ENCODE measurements at places on chromosomes 6 and 20.

DNA sequence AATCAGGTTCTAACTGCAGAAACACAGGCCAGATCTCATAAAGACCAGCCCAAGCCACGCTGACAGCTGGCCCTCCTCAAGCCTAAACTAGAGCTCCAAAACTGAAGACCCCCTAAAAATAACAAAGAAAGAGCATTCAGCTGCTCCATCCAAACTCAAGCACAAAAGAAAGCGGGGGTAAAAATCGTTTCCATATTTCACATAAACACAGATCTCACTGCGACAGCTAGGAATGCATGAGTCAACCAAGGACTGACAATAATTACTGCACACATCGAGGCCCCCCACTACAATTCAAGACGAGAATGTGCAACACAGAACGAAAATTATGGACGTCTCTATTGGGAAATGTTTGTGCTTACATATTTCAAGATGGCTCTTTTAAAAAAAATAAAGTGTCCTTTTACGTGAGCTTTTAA lies 31.1 kb downstream of the CNKSR3 start:
- DNase-seq = no peak

GRCh38 chr6:47351621-47352020 lies 41.9 kb upstream of the TNFRSF21 start:
- DNase-seq = no peak

GRCh38 chr6:42045538-42046460 lies 4.5 kb upstream of the TAF8 start:
- DNase-seq = no peak

DNA sequence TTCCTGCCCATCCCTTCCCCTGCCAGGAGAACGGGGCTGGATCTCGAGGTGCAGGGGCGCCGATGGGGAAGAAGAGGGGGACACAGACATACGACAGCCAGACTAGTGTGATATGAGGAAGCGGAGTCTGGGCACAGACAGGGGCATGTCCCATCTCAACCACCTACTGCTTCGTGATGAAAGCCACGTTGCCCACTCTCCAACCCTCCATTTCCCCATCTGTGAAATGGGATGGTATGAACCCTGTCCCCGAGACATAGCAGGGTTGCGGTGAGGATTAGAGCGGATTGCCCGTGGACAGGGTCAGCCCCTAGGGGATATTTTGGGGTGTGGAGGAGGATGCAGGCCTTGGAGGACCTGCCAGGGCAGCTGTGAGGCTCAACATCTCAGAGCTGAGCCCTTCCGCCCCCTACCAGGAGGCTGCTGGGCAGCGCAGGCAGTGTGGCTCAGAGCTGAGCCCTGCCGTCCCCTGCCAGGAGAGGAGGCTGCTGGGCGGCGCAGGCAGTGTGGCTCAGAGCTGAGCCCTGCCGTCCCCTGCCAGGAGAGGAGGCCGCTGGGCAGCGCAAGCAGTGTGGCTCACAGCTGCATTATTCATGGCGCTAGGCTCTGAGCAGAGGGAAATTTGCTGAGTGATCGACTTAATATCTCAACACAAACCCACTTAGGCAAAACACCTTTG lies 71.7 kb downstream of the GRM4 start:
- no peak for DNase-seq

GRCh38 chr6:136550330-136551071 lies at the start of gene MAP7:
Gene MAP7, minus strand, starts transcription at chr6:136550422. Its CDS starts 14 bp downstream, at chr6:136550408.
- DNase-seq = peak; percentile 90

- no peak for DNase-seq
These were observed 23.6 kb downstream of the STMND1 start for GRCh38 chr6:17125407-17125806.

DNA sequence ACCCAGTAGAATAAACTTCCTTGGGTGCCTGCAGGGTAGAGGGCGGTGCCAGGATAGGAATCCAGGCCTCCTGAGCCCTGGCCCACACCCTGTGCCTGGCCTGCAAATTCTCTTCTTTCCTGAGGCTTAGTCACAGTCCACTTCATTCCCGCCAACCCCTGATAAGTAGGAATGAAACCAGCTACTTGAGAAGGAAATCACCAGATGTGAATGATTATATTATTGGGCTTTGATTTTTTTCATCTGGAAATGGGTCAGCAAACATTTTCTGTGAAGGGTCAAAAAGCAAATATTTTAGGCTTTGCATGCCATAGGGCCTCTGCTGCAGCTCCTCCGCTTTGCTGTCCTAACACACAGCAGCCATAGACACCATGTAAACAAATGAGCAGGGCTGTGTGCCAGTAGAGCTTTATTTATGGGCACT lies 50.2 kb downstream of the STK35 start:
- no peak for DNase-seq

DNA sequence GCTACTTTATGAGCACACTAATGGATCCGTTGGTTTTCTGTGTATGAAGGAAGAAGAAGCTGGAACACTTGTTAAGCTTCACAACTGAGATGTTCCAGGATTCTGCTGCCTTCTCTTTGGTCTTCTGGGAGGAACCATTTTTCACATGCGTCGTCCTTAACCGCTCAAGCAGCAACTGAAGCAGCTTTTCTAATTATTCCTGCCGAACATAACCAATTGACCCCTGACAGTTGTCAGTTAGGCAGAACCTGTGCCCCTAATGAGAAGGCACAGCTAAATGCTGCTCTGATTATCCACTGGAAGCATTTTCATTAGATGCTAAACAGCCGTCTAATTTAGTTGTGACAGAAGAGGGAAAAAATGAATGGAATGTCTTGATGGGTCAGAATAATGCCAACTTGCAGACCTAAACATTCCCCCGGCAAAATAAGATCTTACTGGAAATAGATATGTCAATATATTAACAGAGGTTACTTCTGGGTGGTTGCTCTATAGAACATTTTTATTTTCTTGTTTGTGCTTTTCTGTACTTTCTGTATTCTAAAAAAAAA lies 85.0 kb upstream of the SMLR1 start:
- DNase-seq = no peak

GRCh38 chr6:49087369-49087768 lies 375.7 kb downstream of the MMUT start:
- DNase-seq = no peak

- DNase-seq = no peak
These were observed 517.8 kb upstream of the FLRT3 start for GRCh38 chr20:14855171-14855570.

Data from GM13977 (cell line).